ENCODE measurements at places on chromosomes 12 and 14.

DNA sequence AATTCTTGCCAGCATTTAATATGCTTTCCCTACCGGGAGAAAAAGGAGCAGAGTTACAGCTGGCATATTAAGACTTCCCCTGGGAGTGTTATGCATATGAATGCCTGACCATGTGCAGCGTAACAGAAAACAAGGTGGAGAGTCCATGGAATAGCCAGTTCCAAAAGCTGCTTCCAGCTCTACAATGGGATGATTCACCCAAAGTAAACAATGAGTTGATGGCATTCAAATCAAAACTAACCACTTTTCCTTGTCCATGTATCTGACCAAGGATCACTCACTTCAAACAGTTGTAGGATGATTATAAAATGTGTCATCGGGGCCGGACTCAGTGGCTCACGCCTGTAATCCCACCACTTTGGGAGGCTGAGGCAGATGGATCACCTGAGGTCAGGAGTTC is 48.1 kb upstream of the BICDL1 start:
- DNase-seq: no peak

GRCh38 chr14:45679853-45680252 is 426.9 kb upstream of the MIS18BP1 start:
- DNase-seq: no peak

GRCh38 chr12:127790376-127790775 is 476.6 kb upstream of the TMEM132C start:
- no peak for DNase-seq

GRCh38 chr12:6532051-6532926 is 2.0 kb upstream of the GAPDH start:
- DNase-seq: peak; percentile 91

DNA sequence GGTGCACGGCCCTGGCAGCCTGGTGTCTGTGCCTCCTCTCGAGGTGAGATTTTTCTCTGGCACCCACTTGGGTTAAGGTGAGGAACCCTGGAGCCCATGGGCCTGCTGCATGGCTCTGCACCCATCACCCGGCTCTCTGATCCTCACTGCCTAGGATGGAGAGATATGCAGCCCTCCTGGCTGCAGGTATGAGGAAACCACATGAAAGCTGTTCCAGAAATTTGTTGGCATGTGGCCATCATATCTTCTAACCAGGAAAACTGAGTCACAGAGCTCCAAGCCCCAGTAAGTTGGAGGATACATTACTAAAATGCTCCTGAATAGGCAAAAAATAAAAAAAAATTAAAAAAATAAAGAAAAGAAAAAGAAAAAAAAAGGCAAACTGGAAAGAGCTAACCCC is 39.3 kb upstream of the DDX11 start:
- DNase-seq: no peak

- DNase-seq: no peak
These were observed 536.3 kb upstream of the CCDC196 start for GRCh38 chr14:65949711-65950516.

DNA sequence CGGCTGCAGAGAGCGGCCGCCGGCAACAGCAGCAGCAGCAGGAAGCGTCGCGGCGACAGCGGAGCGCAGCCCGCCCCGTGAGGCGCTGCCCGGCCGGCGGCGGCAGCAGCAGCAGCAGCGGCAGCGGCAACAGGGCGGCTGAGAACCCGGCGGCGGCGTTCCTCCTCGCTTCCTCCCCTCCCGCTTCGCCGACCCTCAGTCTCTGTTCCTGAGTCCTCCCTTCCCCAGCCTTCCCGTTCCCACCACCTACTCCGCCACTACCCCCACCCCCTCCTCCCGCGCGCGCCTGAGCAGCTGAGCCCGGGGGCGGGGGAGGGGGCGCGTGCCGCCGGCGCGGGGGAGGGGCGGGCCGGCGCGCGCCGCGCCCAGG is 310 bp downstream of the BICDL1 start:
- no peak for DNase-seq

GRCh38 chr12:55982319-55982936 is 8.6 kb downstream of the RAB5B start:
- DNase-seq: peak; percentile 16

GRCh38 chr12:49330032-49330619 is 6.9 kb downstream of the C1QL4 start:
- no peak for DNase-seq

DNA sequence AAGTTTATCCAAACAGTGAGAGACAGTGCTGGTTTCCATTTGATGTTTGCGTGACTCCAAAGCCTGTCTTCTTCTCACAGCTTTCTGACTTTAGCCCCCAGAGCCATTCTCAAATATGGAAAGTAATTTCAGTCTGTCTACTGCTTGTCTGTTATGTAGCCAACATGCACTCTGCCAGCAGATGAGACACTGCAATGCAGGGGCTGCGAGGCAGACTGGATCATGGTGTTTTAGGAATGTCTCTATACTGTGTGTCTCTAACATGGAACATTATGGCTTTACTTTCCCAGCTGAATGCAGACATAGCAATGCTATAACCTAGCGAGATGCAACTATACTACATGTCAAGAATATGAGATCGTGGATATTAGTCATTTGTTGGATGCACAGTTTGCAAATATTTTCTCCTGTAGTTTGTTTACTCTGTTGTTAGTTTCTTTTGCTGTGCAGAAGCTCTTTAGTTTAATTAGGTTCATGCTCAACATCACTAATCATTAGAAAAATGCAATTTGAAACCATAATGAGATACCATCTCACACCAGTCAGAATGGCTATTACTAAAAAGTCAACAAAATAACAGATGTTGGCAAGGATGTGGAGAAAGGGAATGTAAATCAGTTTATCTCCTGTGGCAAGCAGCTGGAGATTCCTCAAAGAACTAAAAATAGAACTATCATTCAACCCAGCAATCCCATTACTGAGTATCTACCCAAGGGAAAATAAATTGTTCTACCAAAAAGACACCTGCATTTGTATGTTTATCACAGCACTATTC is 235.8 kb upstream of the TMTC1 start:
- no peak for DNase-seq

DNA sequence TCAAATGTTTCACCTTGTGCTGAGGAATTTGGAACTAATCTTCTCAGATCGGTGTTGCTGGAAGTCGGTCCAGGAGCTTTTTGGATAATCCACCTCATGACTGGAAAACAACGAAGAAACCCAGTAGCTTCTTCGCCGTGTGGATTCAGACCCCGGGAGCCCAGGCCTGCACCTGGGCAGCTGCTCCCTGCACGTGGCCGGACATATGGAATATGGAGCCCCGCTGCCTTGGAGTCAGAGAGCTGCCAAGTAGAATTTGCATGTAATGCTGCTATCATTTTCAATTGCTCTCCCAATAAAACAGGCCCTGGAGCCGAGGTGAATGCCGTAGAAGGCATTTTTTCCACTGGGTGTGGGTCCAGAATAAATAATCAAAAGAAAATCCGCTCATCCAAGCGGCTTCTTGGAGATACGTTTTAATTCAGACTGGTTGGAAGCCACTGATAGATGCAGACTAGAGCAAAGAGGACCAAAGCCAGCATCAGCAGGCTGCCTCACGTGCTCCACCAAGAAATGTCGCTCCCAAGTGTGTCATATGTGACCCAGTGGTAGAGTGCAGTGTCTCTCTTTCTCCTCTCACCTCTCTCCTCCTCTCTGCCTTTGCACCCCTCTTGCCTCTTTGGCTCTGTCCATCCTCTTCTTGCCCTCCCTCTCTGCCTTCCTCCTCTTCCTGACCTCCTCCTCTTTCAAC is 115.3 kb downstream of the ZNF664 start:
- no peak for DNase-seq

DNA sequence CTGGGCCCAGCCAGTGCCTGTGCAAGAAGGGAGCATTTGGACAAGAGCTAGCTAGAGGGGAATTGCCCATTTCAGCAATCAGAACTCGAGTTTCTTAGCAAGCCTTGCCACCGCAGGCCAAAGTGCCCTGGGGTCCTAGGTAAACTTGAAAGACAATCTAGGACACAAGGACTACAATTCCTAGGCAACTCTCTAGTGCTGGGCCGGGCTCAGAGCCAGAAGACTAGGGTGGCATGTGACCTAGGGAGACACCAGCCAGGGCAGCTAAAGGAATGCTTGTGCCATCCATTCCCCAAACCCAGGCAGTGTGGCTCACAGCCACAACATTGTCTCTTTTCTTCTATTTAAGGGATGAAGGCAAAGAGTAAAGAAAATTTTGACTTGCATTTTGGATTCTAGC is 205.0 kb downstream of the BMP4 start:
- no peak for DNase-seq

DNA sequence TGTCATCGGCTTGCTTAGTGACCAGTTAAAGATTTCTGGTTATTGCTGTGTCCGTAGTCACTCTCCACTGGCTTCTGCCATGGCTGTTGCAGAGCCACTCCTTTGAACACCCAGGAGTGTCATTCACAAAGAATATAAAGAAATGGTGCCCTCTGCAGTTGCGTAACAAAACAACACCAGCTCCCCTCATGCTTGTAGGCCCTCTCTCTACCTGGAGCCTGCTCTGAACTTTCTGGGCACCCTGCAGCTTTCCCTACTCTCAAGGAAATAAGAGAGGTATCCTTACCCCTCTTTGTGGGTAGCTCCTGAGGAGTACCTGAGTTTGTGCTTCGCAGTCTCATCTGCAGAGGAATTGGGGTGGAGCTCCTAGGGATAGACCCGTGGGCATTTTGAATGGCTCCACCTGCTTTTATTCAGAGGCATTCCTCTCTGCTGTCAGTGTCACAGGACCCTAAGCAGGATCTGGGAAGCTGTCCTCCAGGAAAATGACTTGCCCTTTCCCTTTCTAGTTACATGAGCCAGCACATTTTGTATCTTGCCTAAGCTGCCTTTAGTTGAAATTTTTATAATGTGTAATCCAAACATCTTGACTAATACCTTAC is 97.2 kb upstream of the TMEM260 start:
- no peak for DNase-seq

- DNase-seq: no peak
These were observed 15.0 kb downstream of the CEP128 start for GRCh38 chr14:80926397-80927082.

DNA sequence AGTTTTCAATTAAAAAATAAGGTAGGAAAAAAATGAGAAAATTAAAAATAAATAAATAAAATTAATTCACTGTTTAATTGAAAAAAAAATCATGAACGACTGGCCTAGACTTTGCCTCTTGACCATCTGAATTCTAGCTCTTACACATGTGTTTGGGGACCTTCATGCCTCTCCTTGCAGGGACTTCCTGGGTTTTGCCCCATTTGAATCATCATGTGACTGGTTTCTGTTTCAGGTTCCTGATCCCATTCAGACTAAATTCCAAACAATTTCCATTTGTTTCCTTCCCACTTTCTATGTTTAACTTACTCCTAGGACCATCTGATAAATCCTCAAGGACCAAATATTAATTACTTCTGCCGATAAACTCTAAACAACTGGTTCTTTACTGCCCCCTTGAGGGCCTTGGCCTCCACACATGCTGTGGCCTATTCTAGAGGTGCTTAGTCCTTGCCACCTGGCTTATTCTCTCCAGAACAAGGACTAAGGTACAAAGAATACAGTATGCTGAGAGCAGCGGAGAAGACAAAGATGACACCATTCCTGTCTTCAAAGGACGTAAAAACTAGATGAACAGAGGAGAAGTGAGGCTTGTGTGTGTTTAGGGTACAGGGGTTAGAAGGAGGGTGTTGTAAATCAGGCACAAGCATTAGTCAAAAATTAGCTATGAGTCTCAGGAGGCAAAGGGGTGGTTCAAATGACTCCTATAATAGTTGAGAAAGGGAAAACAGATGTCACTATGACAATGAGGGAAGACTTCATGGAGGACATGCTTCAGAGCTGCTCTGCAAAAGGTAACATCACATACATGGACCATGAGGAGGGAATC is 125.8 kb upstream of the AVPR1A start:
- peak; percentile 26 for DNase-seq

DNA sequence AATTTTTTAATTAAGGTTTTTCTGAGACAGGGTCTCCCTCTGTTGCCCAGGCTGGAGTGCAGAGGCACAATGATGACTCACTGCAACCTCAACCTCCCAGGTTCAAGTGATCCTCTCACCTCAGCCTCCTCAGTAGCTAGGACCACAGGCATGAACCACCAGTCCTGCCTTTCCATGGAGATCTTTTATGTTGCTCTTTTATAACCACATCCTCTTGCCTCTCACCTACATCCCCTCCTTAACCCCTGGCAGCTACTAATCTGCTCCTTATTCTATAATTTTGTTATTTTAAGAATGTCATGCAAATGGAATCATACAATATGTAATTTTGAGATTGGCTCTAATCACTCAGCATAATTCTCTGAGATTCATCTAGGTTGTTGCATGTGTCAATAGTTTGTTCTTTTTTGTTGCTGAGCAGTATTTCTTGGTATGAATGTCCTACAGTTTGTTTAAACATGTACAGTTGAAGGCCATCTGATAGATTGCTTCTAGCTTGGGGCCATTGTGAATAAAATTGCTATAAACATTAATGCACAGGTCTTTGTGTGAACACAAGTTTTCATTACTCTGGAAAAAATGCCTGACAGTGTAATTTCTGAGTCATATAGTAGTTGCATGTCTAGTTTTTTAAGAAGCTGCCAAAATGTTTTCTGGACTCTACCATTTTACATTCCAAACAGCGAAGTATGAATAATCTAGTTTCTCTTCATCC is 249.2 kb upstream of the AMIGO2 start:
- DNase-seq: no peak

GRCh38 chr12:4910502-4911315 is 1.0 kb downstream of the KCNA1 start:
- DNase-seq: no peak

DNA sequence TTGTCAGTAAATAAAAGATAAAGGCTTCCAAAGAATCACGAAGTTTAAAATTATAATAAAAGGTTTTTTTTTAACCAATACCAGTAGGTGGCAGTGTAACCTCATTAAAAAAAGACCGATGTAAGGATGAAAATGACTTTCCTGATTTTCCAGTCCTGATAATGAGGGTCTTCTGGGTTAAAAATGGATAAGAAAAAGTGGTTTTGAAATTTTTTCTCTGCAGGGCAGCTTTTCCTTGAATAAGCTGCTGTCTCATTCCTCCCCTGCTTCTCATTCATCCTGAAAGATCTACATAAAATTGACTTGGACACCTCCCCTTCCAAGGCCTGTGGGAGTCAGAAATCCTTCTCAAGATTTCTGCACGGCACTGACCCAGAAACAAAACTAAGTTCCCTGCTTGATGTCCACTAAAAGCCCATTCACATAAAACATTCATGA is 58.9 kb upstream of the FBXO33 start:
- no peak for DNase-seq

- no peak for DNase-seq
These were observed 8.0 kb upstream of the TMEM132C start for GRCh38 chr12:128258866-128259555.

- no peak for DNase-seq
These were observed 38.5 kb upstream of the SLCO1C1 start for GRCh38 chr12:20656600-20656999.

- DNase-seq: no peak
These were observed 36.2 kb upstream of the SOCS2 start for GRCh38 chr12:93536111-93536765.

- DNase-seq: no peak
These were observed 2.7 kb downstream of the ARL6IP4 start for GRCh38 chr12:122982963-122983788.

- DNase-seq: no peak
These were observed 56.5 kb upstream of the C14orf180 start for GRCh38 chr14:104522926-104523545.
